ENCODE measurements at places on chromosomes 7 and 10.

GRCh38 chr10:51158832-51159231, 84.5 kb downstream of the PRKG1 start:
- no peak for DNase-seq

DNA sequence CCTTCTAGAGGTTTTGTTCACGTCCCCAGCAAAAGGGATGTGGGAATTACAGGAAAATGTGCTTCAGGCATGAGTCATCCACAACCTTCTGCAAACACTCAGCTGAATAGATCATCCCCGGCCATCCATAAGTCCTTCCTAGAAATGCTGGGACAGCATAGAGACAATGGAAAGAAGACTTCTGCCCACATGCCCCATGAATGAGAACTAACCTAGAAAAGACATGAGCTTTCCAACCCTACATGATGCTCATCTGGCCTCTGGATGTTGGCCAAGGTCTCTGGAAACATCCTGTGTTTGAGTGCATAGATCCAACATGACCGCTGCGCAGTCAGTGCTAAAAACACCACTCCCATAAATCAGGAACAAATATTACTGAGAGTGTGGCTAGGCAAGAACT, 277.5 kb downstream of the PLXNA4 start:
- no peak for DNase-seq

GRCh38 chr7:35714407-35714806, 19.5 kb upstream of the HERPUD2 start:
- DNase-seq: no peak

DNA sequence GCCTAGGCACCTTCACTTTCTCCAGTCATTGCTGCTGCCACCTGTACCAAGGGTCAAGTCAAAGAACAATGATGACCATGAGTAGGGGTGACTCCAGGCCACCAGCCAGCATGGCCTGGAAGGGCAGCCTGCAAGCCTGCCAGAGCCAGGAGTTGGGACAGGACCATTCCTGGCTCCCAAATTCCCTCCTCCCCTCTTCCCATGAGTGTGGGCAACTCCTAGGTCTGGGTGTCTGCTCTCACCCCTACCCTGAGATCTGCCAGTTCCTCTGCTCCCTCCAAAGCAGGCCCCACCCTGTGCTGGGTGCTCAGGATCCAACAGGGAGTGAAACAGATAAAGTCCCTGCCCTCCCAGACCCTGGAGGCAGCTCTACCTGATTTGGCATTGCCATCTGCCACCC, 125.8 kb upstream of the NANOS1 start:
- no peak for DNase-seq

DNA sequence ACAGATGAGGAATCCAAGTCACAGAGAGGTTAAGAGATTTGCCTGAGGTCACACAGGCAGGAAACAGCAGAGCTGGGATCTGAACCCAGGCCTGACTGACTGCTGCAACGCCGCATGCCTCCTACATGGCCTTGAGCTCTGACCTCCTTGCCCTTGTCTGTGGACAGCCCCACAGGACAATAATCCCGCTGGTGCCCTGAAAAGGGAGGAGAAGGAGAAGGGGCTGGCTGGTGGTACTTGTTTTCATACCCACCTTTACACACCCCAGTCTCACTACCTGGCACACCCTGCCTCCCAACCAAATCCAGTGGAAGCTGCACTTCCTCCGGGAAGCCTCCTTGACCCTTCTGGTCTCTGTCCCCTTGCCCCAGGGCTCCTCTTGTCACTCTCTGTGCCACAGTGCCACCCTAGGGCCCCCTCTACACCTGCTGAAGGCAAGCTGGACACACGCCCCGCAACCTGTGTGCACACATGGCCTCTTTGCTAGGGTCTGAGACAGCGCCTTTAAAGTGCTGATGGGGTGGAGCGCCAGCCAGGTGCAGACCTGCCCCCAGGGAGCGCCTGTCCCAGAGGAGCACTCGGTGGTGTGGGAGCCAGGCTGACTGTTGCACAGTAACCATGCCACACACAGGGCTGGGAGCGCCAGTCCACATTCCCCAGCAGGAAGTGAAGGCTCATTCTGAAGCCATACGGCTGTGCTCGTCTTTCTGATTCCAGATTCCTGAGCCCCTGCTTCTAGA, 38.6 kb downstream of the ZCCHC24 start:
- no peak for DNase-seq

- no peak for DNase-seq
Measured at GRCh38 chr7:143979359-143979758, 20.8 kb upstream of the OR6B1 start.

DNA sequence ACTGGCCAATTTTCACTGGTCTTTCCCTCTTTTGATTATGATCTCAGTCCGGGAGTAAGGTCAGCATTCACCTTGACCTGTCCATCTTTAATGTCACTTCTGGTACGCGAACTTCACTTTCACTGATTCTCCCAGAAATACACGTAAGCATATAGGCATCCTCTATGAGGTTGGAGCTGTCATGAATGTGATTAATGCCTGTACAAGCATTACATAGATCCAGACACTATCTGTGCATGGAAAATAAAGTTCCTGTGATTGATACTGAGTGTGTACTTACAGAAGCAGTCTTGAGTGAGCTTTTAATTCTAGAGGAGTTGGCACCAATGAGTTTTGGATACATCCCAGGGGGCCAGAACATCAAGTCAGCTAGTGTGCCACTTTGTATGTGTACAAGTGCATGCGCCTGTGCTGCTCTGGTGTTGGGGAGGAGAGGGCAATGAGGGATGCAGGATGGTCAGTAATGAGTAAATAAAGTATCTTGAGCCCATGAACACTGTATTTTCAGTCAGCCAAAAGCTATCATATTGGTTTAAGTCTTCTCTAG, 6.0 kb downstream of the PTPRZ1 start:
- no peak for DNase-seq

DNA sequence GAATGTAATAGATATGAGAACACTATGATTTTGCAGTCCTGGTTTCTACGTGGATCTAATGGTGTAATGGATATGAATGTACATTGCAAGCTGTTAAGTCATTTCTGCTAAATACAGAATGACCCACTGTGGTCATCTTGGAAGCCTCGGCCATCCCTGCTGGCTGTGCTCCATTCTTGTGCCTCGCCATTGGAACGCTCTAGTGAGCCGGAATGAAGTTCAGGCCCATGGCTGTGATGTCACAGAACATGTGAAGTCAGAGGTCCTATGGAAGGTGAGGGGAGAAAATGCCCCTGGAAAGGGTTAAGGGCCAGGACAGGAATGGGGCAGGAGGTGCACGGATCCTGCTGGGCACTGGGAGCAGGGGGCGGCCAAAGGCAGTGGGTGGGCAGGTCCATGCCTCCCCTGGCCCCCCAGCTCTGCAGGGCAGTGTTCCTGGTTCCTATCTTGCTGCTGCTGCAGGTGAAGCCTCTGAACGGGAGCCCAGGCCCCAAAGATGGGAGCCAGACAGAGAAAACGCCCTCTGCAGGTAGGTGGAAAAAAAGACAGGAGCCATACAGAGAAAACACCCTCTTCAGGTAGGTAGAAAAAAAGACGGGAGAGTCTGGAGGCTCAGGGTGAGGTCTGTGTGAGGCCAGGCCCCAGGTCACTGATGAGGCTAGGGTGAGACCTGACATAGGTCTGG, at the start of gene LLCFC1:
TSS of gene LLCFC1 (plus strand) at position 259 of the 685 bp plus-strand sequence. CDS start at position 397, 138 bp downstream.
- DNase-seq: no peak

DNA sequence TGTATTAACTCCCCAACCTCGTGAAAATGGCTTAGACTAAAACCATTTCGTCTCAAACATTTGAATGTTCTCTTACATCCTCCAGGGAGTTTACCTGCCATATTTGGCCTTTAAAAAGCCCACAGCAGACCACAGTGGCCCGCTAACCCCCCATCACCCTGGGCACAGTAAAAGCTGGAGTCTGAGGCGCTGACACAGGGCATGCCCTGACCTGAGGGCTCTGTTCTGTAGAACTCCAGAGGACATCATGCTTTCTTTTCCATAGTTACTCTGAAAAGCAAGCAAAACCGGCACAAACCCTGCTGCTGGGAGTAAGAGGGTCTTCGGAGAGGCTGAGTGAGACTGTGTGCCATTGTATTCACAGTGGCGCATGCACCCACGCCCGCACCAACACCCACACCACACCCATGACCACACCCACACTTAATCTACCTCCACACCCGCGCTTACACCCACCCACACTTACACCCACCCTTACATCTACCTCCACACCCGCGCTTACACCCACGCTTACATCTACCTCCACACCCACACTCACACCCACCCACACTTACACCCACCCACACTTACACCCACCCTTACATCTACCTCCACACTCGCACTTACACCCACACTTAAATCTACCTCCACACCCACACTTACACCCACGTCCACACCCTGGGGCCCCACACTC, 32.1 kb downstream of the LRRC27 start:
- no peak for DNase-seq

GRCh38 chr10:64037071-64037661, 516.0 kb downstream of the REEP3 start:
- no peak for DNase-seq

GRCh38 chr10:51251110-51251509, 176.8 kb downstream of the PRKG1 start:
- DNase-seq: no peak

DNA sequence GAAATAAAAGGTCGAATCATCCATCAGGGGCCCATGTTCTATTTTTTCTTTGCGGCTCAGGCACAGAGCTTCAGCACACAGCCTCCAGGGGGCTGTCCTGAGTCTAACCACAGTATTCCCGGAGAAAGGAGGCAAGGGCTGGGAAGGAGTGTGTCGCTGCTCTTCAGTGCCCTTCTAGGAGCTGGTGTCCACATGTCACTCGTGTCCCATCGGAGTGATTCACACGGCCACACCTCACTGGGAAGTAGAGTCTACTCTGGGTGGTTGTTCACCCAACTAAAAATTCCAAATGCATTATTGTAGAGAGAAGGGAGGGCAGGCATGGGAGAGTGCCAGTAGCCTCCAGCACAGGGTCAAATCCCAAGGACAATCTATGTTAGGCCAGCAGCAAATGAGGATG, 114.8 kb upstream of the LANCL2 start:
- DNase-seq: no peak

DNA sequence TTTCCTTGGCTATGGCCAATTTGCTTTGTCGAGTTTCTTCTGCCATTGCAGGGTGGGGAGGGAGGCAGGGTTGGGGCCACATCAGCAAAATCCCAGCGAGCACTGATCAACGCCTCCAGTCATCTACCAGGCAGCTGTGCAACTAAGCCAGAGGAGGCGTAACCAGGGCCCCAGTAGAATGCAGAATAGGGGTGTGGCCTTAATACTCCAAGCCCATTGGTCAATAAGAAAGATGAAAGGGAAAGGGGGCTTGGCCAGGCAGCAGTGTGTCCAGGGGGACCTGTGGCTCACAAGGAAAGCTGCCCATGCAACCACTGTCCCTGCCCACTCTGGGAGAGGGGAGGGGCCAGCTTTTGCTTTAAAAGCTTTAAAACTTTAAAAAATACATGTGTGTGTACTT, 21.5 kb upstream of the GGCT start:
- no peak for DNase-seq

Measured in effector CD4-positive, alpha-beta T cell (primary cell).